ENCODE measurements at places on chromosomes 2 and 18. TPM values are rescaled to one million over a fixed set of nuclear protein-coding genes. Genes with fewer than 3 reads are reported as not detected.

DNA sequence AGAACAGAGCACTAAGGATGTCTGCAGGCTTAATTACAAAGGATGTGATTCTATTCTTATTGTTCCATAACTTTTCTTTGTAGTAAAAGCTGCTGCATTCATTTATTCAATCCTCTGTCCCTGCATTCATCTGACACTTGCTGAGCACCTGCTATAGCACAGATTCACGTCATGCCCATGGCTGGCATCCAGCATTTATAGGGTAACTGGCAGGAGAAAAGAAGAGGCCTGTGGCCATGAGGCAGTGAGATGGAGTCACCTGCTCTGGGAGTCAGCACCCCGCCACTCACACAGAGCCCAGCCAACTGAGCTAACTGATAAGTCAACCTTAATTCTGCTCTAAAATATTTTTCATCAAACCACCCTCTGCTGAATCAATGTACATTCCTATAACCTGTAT lies 18.3 kb upstream of the CDC42EP3 start:
- H3K27me3 ChIP-seq: no peaks in the 10 kb centered on the region
- no peaks in the 10 kb centered on the region for H3K36me3 ChIP-seq
- no peak overlapping the region for H3K4me3 ChIP-seq
- no peak overlapping the region for H3K27ac ChIP-seq

GRCh38 chr2:201406077-201406662 lies 45.1 kb downstream of the TRAK2 start:
- no peaks in the 10 kb centered on the region for H3K36me3 ChIP-seq
- H3K4me3 ChIP-seq: no peak overlapping the region

- no peaks in the 10 kb centered on the region for H3K4me1 ChIP-seq
- H3K4me3 ChIP-seq: no peak overlapping the region
- H3K36me3 ChIP-seq: no peaks in the 10 kb centered on the region
Observed at GRCh38 chr2:215601526-215601925, 165.7 kb upstream of the FN1 start.

- no peaks in the 10 kb centered on the region for H3K4me1 ChIP-seq
- H3K36me3 ChIP-seq: no peaks in the 10 kb centered on the region
- DNase-seq: no peak
- H3K4me3 ChIP-seq: no peak overlapping the region
- no peak overlapping the region for H3K27ac ChIP-seq
Observed at GRCh38 chr2:60301726-60302125, 251.7 kb downstream of the BCL11A start.

DNA sequence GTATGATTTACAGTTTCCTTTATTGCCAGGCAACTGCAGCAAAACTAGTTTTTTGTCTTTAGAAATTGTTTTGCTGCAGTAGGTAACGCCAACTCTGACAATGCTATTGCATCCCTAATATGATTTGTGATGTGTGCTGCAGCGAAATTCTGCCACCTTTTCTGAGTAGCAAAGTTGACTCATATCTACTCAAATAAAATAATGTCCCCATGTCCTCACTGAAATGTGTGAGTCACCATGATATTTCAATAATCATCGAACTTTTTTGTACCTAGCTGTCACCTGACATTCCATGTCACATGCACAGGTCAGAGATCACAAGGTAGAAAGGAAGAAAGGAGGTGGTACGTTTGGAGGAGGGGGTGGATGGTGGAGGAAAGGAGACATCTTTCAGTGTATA lies 205.0 kb downstream of the RAD51AP2 start:
- no peak overlapping the region for H3K27ac ChIP-seq
- no peaks in the 10 kb centered on the region for H3K27me3 ChIP-seq
- H3K4me1 ChIP-seq: no peaks in the 10 kb centered on the region

DNA sequence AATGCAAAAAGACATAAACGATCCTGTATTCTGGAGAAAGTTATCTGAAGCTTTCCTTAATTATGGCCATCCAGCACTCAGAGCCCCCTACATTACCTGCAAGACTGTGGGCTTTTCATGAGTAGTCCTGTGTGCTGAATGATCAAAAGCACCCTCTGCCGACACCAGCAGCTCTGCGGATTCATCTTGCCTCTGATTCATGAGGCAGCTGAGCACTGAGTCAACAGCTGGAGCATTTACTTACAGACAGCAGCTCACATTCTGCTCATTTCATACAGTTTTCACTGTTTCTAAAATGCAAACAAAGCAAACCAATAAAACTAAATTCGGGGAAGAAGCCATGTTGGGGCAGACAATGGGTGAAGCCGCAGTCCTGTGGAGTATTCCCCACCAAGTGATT lies 886.5 kb downstream of the CNTNAP5 start:
- no peak overlapping the region for H3K27ac ChIP-seq
- H3K36me3 ChIP-seq: no peaks in the 10 kb centered on the region
- no peaks in the 10 kb centered on the region for H3K4me1 ChIP-seq

GRCh38 chr2:78876316-78876688 lies 149.2 kb upstream of the REG3G start:
- no peak for DNase-seq
- no peaks in the 10 kb centered on the region for H3K36me3 ChIP-seq
- no peak overlapping the region for H3K27ac ChIP-seq
- no peak overlapping the region for H3K4me3 ChIP-seq
- H3K27me3 ChIP-seq: no peaks in the 10 kb centered on the region

GRCh38 chr2:64220265-64220664 lies 76.0 kb upstream of the PELI1 start:
- H3K27me3 ChIP-seq: no peaks in the 10 kb centered on the region
- no peak for DNase-seq
- H3K4me1 ChIP-seq: peaks cover 22% of the 10 kb centered on the region
- no peak overlapping the region for H3K4me3 ChIP-seq

DNA sequence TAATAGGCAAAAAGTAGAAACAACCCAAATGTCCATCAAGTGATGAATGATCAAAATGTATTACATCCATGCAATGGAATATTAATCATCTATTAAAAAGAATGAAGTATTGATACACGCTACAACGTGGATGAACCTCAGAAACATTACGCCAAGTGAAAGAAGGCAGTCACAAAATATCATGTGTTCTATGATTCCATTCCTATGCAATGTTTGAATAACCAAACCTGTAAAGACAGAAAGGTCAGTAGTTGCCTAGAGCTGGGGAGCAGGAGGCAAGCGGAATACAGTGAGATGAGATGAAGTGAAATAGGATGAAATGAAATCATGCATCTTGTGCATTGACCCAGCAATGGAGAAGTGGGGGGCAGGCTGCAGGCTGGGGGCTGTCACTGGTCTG lies 17.9 kb upstream of the COL6A3 start:
- no peaks in the 10 kb centered on the region for H3K36me3 ChIP-seq
- peaks cover 33% of the 10 kb centered on the region for H3K27me3 ChIP-seq
- H3K4me3 ChIP-seq: no peak overlapping the region
- DNase-seq: no peak
- H3K27ac ChIP-seq: no peak overlapping the region
- peaks cover 37% of the 10 kb centered on the region for H3K4me1 ChIP-seq

DNA sequence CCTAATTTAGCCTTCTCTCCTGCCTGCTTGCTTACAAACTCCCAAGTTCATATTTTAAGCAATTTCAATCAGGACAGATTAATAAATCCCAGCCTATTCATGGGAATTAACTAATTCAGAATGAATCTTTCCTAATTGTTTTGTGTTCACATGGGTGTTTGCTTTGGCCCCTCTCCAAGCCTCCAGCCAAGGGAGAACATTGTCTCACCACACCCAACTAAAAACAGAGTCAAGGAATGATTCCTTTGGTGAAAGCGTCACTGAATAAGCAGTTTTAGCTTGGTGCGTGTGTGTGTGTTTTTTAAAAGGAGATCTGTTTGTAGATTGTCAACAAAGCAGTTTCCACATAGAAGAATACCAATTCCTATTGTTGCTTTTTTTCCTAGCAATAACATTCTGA lies 43.0 kb upstream of the DSG1 start:
- H3K4me3 ChIP-seq: no peak overlapping the region
- no peak for DNase-seq
- no peaks in the 10 kb centered on the region for H3K4me1 ChIP-seq
- H3K27me3 ChIP-seq: no peaks in the 10 kb centered on the region
- H3K36me3 ChIP-seq: no peaks in the 10 kb centered on the region
- no peak overlapping the region for H3K27ac ChIP-seq

The POTEJ gene
- total RNA-seq: not detected

The REG1B gene
- total RNA-seq: not detected

The GPC1 gene
- 18.6 TPM for total RNA-seq

The SYT4 gene
- not detected for total RNA-seq

The TMEM169 gene
- total RNA-seq: 1.2 TPM

The POTEI gene
- total RNA-seq: not detected

The RND3 gene
- 56.0 TPM for total RNA-seq

The CNDP1 gene
- total RNA-seq: 0.13 TPM
